ENCODE measurements at places on chromosomes 7 and 10.

DNA sequence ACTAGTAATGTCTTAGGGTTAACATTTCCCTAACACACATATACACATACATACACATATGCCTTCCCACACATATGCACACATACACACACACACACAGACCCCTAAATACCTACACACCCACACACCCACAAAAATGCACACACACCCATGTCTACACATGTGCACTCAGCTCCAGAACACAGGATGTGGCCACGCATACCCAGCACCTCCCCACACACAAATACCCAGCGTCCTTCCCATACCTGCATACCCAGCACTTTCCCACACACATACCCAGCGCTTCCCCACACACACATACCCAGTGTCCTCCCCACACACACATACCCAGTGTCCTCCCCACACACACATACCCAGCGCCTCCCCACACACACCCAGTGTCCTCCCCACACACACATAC, 534.9 kb downstream of the DNAJB6 start:
- no peak for DNase-seq

DNA sequence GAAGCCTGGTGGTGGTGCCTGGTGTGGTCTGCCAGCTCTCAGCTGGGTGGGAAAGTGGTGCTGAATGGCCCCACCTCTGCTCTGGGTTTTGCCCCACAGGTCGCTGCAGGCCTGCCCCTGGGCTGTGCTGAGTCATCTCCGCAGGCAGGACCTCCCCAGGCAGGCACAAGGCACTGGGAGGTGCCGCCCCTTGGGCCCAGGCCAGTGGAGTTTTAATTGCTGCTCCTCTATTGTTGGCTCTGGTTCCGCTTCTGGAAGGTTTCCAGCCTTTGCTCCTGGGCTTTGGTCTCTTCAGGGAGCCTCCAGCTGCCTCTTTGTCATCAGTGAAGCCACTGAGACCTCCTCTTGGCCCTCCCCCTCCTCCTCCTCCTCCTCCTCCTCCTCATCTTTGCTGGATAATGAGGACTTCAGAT, 180.3 kb upstream of the GRB10 start:
- DNase-seq, result peak; percentile 98

DNA sequence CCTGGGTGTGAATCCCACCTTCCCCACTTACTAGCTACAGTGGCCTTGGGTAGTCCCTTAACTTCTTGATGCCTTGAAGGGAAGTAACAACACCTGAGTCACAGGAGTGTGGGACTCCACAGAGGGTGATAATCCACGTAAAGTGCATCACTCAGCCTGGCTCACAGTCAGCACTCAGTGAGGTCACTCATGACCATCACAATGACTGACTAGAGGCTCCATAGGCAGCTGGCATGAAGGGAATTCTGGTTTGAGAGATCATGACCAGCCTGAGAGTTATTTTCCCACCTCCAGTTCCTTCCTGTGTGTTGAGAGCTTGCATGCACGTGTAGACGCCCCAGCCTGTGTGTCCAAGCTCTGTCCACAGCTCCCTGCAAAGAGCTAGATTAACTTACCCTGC, 34.8 kb downstream of the NEUROG3 start:
- no peak for DNase-seq

GRCh38 chr10:95564291-95564690, 3.1 kb upstream of the SORBS1 start:
- DNase-seq, result no peak

GRCh38 chr10:95478935-95479334, 82.2 kb downstream of the SORBS1 start:
- DNase-seq, result no peak

DNA sequence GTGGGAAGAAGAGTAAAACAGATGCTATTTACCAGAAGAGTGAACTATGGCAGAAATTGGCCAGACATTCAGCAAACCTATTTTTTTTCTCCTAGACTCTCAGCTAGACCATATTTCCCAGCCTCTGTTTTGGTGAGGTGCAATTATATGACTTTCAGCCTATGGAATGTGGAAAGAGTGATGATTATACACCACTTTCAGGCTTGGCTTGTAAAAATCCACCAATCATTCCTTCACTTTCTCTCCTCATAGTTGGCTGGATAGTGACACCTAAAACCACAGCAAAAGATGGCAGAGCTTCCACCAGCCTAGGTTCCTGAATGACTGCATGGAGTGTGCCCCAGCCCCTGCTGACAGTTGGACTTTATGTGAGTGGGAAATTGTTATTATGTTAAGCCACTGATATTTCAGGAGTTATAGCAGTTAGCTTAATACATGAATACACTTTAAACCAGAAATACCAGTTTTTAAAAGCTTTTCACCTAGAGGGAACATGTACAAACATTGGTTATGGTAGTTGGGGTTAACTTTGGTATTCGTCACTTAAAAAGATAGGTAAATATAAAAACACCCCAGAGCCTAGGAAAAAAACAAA, 19.1 kb upstream of the TNKS2 start:
- no peak for DNase-seq

DNA sequence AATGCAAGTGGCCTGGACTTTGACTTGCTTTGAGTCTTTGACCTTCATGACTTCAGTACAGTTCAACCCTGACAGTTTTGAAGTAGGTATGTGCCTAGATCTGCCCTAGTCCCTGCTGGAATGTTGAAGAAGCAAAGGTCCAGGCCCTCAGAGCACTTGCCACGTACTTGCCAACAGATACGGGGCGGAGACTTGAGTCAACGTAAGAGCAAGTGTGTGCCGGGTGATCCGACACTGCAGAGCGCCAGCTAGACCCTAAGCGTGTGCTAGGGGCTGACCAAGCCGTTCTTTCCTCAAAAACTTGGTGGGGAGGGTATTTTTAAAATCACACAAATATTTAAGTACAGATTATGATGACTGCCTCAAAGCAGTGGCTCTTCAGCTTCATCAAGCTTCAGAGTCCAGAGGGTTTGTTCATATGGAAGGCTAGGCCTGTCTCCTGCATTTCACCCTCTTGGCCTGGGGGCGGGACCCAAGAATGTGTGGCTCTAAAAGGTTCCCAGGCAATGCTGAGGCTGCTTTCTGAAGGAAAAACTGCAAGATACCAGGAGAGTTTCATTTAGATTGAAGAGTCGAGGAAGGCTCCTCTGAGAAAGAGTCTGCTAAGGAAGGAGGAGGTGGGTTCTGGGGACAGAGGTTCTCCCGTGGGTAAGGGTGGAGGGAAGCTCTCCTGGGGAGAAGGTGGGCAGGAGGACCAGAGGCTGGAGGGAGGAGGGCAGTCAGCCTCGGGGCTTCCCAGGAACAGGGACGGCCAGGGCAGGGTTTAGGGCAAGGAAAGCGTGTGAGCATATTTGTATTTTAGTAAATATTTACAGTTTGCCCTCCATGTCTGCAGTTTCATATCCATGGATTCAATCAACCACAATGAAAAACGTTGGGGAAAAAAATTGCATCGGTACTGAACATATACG, 160.3 kb downstream of the EGFR start:
- no peak for DNase-seq

- no peak for DNase-seq
Observed at GRCh38 chr10:120365872-120366271, 91.2 kb upstream of the PLPP4 start.

- no peak for DNase-seq
Observed at GRCh38 chr10:97762816-97763215, 9.0 kb downstream of the SFRP5 start.

GRCh38 chr7:65444205-65444842, 70.7 kb downstream of the ZNF92 start:
- no peak for DNase-seq

- no peak for DNase-seq
Observed at GRCh38 chr7:140260352-140261104, 83.7 kb upstream of the KDM7A start.

DNA sequence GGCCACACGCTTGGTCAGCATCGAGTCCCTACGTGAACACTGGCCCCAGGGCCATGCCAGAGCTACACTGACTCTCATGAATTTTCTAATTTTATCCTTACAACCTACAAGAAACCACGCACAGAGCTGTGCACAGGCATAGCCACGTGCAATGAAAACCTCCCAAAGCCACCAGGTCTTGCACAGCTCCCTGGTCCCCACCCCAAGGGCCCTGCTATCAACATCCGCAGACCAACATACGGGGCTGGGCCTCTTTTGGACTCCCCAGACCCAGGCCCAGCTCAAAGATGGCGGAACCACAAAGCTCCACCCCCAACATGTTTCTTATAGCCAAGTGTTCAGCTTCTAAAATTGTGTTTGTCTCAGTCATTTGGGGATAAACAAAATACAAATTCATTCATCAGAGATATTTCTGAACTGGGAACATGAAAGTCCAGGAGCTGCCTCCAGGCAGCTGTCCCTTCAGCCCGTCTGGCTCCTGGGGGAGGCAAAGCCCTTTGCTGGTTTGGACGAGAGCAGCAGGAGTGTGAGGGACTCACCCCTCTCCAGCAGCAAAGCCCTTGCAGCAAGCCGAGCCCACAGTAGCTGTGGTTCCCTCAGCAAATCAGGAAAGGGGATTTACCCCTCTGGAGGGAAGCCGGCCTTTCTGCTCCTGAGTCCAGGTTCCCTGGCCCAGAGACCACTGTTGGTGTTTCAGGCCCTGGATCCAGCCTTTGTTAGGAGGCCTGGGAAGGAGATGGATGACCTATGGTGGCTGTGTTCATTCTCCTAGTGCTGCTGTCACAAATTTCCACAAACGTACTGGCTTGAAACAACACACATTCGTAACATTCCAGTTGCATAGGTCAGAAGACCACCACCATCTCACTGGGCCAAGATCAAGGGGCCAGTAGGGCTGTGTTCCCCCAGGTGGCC, 75.1 kb downstream of the OAT start:
- DNase-seq, result no peak

- DNase-seq, result no peak
Observed at GRCh38 chr7:139682136-139683013, 95.4 kb downstream of the HIPK2 start.

DNA sequence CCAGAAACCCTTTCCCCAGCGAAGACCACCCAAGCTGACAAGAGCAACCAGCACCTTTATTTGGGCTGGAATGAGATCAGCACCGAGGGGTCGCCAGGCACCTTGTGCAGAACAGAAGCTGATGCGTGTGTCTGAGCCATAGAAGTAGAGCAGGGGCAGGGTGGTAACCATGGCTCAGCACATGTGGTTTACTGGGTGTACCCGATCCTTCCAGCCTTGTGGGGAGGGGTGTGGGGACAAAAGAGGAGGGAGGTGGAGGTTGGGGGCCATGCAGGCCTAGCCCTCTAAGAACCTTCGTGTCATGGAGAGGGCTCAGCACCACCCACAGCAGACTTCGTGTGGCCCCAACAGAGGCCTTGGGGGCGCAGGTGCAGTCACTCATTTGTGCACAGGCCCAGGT, 84.0 kb upstream of the GTF2I start:
- DNase-seq, result no peak

All from NCI-H446 (cell line).